ENCODE measurements at places on chromosomes 7 and 10.

DNA sequence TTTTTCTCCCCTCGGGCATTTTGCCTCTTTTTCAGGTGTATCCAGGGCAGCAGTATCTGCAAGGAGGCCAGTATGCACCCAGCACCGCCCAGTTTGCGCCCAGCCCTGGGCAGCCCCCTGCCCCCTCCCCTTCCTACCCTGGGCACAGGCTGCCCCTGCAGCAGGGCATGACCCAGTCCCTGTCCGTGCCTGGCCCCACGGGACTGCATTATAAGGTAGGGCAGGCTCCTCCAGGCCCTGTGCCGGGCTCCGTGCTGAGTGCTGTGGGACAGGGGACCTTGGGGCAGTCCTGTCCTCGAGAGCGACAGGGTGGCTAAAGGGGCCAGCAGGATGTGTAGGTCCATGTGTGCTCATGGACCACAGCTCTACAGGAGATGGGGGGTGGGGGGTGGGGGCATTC lies 10.6 kb downstream of the ZMIZ2 start:
- no peak for DNase-seq

GRCh38 chr7:143240291-143241168 lies 18.7 kb downstream of the TAS2R40 start:
- DNase-seq = peak; percentile 60

DNA sequence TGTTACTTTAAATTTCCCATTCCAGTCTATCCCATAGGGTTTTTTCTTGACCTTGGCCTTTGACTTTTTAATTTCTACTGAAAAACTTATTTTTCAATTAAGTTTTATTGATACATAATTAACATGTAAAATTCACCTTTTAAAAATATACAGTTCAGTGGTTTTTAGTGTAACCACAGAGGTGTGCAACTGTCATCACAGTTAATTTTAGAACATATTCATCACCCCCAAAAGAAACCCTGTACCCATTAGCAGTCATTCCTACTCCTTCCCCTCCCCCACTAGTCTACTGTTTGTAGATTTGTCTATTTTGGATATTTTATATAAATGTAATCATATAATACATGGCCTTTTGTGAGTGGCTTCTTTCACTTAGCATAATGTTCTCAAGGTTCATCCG lies 96.5 kb upstream of the GJD4 start:
- no peak for DNase-seq

DNA sequence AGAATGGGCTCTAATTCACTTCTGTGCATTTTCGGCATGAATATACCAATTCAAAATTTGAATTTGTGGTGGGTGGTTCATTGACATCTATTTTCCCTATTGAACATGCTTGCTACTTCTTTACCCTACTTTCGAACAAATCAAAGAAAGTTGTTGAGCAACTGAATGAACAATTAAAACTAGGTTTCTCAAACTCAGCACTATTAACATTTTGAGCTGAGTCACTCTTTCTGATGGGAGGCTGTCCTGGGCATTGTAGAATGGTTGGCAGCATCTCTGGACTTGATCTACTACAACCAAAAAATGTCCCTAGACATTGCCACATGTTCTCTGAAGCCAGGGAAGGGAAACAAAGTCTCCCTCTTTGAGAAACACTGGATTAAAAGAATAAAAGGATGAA lies 116.7 kb downstream of the COL28A1 start:
- DNase-seq = no peak

GRCh38 chr10:86693721-86694369 lies 25.5 kb downstream of the LDB3 start:
- no peak for DNase-seq

- no peak for DNase-seq
Observed at GRCh38 chr10:114376523-114376922, 27.8 kb downstream of the AFAP1L2 start.

DNA sequence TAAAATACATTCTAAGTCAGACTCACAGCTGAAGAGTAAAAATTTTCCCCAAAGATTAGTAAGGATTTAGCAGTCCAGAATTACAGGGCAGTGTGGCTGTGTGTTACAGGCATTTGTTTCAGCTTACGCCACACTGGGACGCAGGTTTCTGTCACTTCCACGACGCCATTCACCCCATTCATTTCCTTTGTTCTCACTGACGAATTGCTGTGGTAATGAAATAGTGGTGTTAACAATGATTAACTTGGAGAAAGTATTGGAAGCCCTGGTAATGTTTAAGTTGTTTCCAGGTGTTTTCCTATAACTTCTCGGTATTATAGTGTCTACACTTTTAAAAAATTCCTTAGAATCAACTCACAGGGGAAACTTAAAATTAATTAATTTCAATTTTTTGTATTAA lies 370.9 kb downstream of the SH2D4B start:
- DNase-seq = no peak

GRCh38 chr10:110326351-110327032 lies 21.8 kb upstream of the SMNDC1 start:
- DNase-seq = peak; percentile 64

DNA sequence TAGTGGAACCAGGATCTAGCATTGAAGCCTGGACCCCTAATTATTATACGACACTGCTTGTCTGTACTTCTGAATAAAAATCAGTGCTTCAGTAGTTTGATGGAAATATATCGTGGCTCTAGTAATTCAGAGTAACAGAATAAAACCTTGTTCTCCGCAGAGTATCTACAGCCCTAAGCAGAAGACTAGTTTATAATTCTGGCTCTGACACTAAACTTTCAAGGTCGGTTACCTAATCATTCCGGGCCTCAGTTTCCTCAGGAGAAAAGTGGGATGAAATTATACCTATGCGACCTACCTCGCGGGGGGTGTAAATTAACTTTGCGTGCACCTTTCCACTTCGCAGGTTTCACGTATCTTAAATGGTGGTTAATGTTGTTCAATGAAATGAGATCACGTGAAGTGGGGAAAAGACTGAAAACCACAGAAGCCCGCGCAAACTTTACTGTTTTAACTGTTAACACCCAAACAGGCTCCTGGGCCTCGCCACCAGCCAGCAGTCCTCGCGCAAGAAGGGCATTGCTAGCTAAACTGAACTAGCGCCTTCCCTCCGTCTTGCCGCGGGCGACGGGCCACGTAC lies 615 bp downstream of the THAP5 start:
- no peak for DNase-seq

- DNase-seq = no peak
Observed at GRCh38 chr10:8365935-8366911, 311.7 kb downstream of the GATA3 start.

GRCh38 chr7:83921941-83922607 lies 272.5 kb downstream of the SEMA3A start:
- no peak for DNase-seq

DNA sequence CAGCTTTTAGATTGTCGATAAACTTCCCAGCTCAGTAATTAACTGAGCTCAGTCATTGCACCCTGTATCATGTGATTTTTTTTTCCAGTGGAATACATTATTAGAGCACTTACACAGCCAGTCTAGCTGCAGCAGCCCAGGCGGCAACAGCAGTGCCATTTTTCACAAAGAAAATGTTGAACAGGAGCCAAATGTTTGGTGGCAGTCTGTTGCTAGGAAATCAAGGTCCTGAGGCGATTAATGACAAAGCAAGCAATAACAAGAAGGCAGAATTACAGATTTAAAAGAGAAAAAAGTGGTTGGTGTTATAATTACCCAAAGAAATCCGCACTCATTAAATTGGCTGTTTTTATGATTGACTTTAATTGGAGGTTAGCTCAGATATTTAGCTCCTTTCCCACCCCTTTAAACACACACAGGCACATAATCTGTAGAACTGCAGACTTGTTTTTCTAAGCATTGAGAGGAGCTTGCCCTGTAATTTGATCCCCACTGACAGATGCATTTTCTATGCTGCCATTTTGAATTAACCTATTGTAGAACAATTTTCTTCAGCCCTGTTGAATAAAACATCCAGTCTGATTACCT lies 267.4 kb downstream of the ADK start:
- DNase-seq = no peak

- DNase-seq = no peak
Observed at GRCh38 chr7:83524277-83525075, 124.5 kb downstream of the SEMA3E start.

DNA sequence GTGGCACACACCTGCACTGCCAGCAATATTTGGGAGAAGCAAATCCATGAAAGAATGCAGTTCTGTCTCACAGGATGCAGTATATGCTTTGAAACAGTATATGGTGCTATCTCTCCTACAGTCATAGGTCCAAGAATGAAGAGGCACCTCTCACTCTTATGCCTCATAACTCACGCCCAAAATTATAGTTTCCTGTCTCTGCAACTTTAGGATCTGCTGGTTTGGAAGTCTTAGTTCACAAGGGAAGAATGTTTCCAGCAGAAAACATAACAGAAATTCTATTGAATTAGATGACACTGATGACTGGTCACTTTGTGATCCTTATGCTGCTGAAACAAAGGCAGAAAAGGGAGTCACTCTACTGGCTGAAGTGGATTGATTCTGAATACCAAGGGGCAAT lies 5.7 kb downstream of the C10orf67 start:
- no peak for DNase-seq

Measured in AG04449 (cell line).